ENCODE measurements at places on chromosomes 5 and 9. TPM values are rescaled to one million over a fixed set of nuclear protein-coding genes. Genes with fewer than 3 reads are reported as not detected.

The PCAT7 gene
- not detected for total RNA-seq

DNA sequence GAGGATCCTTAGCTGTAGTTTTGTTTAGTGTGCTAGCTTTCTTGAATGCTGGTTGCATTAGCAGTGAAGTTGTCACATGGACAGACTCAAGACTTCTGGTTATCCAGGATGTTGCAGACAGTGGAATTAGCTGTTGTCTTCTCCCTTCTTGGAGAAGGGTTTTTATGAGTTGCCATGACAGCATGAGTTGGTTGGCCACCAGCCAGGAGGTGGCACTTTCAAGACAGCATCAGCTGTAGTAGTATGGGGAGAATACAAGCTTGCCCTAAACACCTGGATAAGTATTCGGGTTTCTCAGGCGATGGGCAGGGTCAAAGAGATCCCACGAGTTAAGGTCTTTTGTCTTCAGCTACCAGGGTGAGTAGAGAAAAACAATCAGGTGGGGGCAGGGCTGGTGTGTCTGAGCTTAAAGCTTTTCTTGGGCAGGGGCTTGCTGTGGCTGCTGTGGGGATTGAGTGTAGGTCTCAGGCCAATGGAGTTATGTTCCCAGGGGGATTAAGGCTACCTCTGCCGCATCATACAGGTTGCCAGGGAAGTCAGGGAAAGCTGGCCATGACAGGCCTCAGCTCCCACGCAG lies 7.7 kb upstream of the C5orf47 start:
- no peak for DNase-seq

GRCh38 chr9:33166231-33167083 lies 679 bp downstream of the B4GALT1 start:
- no peak for DNase-seq

The SPINK4 gene
- not detected for total RNA-seq

- DNase-seq = no peak
These were observed 40.7 kb downstream of the F2RL2 start for GRCh38 chr5:76582230-76583162.

GRCh38 chr9:129776566-129776937 lies 23.7 kb upstream of the PTGES start:
- DNase-seq = no peak

Measured in lung microvascular endothelial cell (primary cell).